Sciatic nerve (tissue), 2 donors: ENCODE measurements at places on chromosomes 6 and 20. TPM values are rescaled to one million over a fixed set of nuclear protein-coding genes. Genes with fewer than 3 reads are reported as not detected.

FOXF2 gene
- total RNA-seq: 0.58 TPM

BIRC7 gene
- 26.0 TPM for total RNA-seq

NANP gene
- total RNA-seq: 4.6 TPM

ZSCAN31 gene
- total RNA-seq: 17.4 TPM

SLC17A3 gene
- total RNA-seq: not detected

HBS1L gene
- total RNA-seq: 83.0 TPM

SFTA2 gene
- total RNA-seq: 0.76 TPM

BMP5 gene
- total RNA-seq: 1.3 TPM

PLG gene
- 0.58 TPM for total RNA-seq

MAS1 gene
- not detected for total RNA-seq

BACH2 gene
- total RNA-seq: 25.3 TPM

STXBP5 gene
- total RNA-seq: 26.2 TPM

PAX1 gene
- total RNA-seq: 0.27 TPM

VGLL2 gene
- total RNA-seq: not detected

OOEP gene
- total RNA-seq: not detected

PLCB4 gene
- total RNA-seq: 23.4 TPM

MEI4 gene
- total RNA-seq: 0.13 TPM

ACAT2 gene
- total RNA-seq: 55.3 TPM

MTFR2 gene
- total RNA-seq: 0.80 TPM

TREML1 gene
- total RNA-seq: 2.1 TPM

GCNT2 gene
- 2.6 TPM for total RNA-seq

SAMD5 gene
- 4.5 TPM for total RNA-seq

MMS22L gene
- 8.8 TPM for total RNA-seq

TMEM63B gene
- 38.0 TPM for total RNA-seq

HSPA1L gene
- 2.8 TPM for total RNA-seq

RAET1L gene
- not detected for total RNA-seq

ARMH2 gene
- total RNA-seq: not detected

DTD1 gene
- total RNA-seq: 31.6 TPM

ABHD16B gene
- total RNA-seq: not detected

DLK2 gene
- total RNA-seq: 0.45 TPM

RAD21L1 gene
- not detected for total RNA-seq

IPCEF1 gene
- total RNA-seq: 5.0 TPM

TMEM217 gene
- 1.6 TPM for total RNA-seq

ZNF831 gene
- 0.36 TPM for total RNA-seq

ALDH5A1 gene
- total RNA-seq: 19.3 TPM

SLC17A2 gene
- not detected for total RNA-seq

C6orf52 gene
- total RNA-seq: 1.1 TPM

REM1 gene
- 7.2 TPM for total RNA-seq

RAMACL gene
- total RNA-seq: 4.3 TPM

POM121L2 gene
- not detected for total RNA-seq

C2 gene
- total RNA-seq: 25.0 TPM

AVP gene
- not detected for total RNA-seq
